ENCODE measurements at places on chromosomes 3 and 15.

DNA sequence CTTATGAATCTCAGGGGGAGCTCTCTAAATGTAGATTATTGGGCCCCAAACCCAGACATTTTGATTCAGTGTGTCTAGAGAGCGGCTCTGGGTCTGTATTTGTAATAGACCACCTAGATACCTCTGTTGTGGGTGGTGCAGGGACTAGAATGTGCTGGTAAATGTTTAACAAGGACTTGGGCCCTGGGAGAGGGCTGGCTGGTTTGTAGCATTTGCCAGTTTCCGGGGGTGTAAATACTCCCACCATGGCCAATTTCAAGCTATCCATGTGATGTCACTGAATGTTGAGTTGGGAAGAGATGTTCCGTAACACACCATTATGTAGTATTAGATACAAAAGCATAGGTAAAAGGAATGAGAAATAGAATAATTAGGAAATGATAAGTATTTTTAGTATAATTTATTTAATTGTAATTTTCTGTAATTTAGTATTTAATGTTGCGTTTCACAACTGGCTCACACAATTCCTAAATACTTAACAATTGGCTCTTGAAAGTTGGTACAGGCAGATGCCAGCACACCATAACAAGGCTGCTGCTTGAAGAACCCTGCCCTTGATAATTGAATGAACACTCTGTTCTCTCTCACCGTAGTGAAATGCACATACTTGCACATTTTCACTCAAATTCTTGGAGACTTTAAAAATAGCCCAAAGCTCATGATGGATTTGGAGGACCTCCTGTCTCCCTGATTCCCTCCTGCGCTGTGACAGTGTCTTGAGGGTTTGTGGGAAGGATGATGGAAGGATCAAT is 359.2 kb upstream of the PROK2 start:
- no peak for DNase-seq

DNA sequence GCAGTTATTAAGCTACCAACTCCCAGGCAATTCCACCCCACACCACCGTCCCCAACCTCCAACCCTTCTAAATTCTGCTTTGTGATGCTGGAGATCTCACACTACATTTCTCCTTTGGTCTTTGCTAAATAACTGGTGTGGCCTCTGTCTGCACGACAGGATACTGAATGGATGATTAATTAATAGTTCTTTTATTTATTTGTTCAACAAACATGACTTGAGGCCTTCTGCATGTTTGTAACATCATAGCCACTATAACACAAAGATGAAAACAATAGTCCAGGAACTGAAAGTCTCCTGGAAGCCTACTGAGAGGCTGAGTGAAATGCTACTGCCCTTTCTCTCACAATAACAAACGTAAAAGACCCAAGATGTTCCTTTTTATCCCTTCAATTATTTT is 609.5 kb upstream of the UBE2E2 start:
- no peak for DNase-seq

DNA sequence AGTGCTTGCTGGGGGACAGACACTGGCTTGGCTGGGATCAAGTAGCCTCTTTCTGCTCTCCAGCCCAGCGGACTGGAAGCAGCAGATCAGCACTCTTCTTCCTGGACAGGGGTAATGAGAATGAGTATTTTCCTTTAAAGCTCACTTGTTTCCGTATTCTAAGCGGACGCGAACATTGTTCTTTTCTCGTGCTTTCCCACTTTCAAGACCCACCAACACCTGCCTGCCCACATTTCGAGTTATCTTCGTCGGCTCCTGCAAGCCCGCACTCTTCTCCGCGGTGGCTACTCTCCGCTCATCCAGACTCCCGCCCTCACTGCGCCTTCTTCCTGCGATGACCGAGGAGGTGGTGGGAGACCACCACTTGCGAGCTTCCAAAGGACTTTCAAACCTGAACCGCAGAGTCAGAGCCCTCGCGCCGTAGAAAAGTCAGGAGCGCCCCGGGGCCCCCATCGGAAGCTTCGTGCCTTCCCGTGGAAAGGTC is 1.6 kb upstream of the PPM1L start:
- DNase-seq: no peak

- DNase-seq: no peak
Measured at GRCh38 chr3:128488636-128488990, 4.4 kb downstream of the GATA2 start.

DNA sequence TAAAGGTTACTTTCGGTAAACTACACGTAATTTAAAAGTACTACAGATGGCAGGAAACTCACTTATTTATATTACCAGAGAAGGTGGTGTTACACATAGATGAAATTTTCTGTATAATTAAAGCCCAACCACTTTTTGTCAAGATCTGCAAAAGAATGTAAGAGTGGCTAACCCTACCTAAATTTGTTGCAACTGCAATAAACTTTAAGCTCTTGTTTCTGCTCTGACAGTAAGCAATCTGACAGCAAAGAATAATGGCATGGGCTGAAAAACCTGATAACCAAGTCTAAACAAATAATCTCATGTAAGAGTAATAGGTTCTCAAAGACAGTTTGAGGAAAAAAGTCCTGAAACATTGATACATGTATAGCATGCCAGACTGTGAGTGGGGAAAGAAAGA is 897.3 kb downstream of the TUSC7 start:
- DNase-seq: no peak

GRCh38 chr3:100966807-100967206 is 26.4 kb downstream of the ABI3BP start:
- DNase-seq: no peak

DNA sequence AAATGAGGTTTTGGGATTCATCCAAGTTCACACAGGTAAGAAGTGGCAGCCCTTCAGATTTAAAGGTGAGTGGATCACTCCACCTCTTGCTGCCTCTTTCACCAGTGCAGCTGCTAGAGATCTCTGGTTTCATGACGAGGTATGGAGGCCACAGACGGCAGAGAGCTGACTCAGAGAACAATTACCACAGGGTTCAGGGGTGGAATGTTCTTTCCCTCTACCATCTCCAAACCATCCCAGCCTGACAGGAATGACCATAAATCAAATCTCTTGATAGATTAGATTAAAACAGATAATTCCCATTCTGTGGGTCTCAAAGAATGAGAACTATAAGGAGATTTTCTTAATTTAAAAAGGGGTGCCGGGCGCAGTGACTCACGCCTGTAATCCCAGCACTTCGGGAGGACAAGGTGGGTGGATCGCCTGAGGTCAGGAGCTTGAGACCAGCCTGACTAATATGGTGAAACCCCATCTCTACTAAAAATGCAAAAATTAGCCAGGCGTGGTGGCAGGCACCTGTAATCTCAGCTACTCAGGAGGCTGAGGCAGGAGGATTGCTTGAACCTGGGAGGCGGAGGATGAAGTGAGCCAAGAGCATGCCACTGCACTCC is 174.2 kb upstream of the ATP11B start:
- no peak for DNase-seq

DNA sequence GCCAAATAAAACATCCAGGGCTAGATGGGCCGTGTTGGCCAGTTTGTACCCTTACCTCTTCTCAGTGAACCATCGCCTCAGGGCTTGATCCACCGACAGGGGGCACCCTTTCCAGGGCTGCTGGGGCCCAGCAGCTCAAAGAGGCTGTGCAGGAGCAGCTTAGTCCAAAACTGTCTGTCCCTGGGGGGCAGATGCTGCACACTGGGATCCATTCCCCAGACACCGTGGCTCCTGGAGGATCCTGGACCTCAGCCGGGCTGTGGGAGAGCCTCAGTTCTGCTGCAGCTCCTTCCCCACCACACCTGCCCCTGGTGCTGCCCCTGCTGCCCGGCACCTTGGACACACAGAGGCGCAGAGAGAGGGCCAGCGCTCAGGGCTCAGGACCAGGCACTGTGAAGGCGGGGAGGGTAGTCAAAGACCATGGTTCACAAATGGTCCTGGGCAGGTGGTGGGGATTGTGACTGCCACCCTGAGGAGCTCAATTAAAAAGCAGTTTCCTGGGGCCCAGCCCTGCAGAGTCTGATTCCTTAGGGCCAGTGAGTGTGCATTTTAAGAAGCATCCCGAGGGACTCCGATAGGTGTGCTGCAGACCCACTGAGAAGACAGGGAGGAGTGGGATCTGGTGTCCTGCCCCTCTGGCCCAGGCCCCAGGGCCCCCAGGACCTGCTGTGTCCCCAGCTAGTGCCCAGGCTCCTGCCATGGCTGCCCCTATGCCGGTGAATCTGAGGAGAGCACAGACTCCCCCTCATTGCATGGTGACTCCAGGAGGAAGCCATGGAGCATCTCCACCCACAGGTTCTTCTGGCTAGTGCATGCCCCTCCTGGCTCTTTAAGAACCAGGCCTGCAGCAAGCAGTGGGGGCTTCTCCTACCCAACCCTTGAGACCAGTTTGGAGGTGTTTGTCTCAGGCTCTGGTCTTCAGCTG is 86.5 kb upstream of the PRR20G start:
- no peak for DNase-seq

DNA sequence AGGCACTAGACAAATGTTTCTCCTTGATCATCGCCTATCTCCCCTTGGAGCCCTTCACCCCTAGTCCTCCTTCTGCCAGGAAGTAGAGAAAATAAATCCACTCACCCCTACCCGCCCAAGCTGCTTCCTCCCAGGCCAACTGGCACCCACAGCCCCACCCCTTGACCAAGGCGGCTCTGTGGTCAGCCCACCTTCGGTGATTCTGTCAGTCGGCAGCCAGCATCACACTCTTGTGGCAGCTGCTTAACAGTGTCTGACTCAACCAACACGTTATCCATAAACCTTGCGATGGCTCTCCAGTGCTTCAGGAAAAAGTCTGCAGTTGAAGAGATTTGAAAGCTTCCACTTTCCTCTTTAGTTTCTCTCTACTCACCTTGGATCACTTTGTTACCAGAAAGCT is 7.6 kb downstream of the SHF start:
- DNase-seq: no peak

DNA sequence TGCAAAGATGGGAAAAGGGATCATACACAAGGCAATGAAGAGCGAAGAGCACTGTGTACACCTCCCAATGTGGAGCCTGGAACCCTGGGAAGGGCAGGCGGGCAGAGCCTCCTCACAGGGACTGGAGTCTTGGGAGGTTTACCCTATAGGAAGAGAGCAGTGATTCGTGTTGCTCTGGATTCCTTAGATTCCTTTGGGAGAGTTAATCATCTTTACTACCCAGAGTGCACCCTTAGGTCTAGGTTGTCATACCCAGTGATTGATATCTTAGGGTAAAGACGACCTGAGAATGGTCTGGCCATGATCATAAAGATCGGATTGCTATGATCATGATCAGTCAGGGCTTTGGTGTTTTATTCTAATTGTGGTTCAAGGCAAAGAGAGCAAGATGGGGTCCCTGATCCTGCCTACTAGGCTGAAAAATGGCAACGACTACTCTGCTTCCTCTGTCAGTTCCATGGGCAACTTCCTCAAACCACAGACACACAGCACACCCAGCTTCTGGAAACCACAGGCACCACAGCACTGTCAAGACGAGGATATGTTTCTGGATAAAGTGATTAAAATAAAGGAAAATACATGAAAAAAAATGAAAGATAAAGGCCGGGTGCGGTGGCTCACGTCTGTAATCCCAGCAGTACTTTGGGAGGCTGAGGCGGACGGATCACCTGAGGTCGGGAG is 20.4 kb upstream of the MAP6D1 start:
- no peak for DNase-seq

- DNase-seq: no peak
Measured at GRCh38 chr3:173793963-173794362, 396.4 kb downstream of the NLGN1 start.

GRCh38 chr3:153906366-153906765 is 214.8 kb upstream of the ARHGEF26 start:
- DNase-seq: no peak

- DNase-seq: no peak
Measured at GRCh38 chr15:41577863-41578735, 19.1 kb downstream of the TYRO3 start.

- DNase-seq: no peak
Measured at GRCh38 chr3:142353571-142353970, 94.3 kb downstream of the XRN1 start.

- DNase-seq: peak; percentile 1
Measured at GRCh38 chr3:71955240-71956068, 170.5 kb upstream of the PROK2 start.

- no peak for DNase-seq
Measured at GRCh38 chr15:70056091-70056680, 41.5 kb downstream of the TLE3 start.

- DNase-seq: no peak
Measured at GRCh38 chr3:89098964-89099585, 8.3 kb upstream of the EPHA3 start.

DNA sequence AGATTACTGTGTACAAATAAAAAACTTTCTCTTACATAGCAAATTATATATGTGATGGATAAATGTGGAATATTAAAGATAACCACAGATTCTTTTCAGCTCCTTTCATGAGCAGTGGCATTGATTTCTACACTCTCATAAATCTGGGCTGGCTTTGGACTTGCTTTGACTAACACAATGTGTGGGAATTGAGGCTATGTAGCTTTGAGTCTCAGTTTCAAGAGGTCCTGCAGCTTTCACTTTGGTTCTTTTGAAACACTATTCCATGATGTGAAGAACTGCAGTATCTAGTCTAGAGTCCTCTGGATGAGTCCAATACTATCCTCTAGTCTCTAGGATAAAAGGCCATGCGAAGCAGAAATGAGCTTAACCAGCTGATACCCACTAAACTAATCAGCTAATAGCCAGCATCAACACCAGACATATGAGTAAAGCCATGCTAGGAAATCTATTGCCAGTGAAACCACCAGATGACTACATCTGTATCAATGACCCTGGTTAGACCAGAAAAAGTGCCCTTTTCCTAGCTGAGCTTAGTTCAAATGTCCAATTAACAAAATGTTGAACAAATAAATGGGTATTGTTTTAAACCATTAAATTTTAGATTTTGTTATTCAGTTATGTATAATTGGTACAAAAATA is 274.9 kb upstream of the ZPLD1 start:
- no peak for DNase-seq

DNA sequence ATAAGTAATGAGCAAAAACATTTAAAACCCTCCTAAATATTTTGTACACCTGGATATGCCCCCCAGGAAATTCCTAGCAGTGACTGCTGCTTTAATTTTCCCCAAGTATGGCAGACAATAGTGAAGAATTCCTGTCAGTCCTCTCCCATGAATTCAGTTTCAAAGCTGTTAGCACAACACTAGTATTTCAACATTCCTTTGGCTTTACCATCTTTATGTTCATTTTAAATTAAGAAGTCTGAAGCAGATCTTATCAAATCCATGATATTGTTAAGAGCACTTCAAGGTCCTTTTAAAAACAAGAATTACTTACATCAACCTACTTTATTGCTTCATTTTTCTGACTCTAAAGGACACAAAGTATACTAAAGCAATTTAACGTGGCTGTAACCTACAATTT is 28.8 kb upstream of the CDIN1 start:
- DNase-seq: no peak

DNA sequence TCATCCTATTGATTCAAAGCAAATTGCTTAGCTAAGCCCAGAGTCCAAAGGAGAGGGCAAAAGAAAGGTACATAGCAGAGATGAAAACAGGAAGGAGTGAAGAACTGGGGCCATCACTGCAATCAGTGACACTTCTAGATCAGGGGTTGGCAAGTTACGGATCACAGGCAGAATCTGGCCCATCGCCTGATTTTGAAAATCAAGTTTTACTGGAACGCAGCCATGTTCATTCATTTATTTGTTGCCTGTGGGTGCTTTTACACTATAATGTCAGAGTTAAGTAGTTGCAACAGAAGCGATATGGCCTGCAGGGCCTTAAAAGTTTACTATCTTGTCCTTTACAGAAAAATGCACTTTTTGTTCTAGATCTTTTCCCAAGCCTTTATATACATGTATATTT is 271.7 kb upstream of the TOPAZ1 start:
- DNase-seq: no peak
